Myocyte (in vitro differentiated cells): ENCODE measurements at places on chromosomes 12 and 14.
A peak's percentile ranks its signal among the peaks of the same experiment; 100 is the strongest.

DNA sequence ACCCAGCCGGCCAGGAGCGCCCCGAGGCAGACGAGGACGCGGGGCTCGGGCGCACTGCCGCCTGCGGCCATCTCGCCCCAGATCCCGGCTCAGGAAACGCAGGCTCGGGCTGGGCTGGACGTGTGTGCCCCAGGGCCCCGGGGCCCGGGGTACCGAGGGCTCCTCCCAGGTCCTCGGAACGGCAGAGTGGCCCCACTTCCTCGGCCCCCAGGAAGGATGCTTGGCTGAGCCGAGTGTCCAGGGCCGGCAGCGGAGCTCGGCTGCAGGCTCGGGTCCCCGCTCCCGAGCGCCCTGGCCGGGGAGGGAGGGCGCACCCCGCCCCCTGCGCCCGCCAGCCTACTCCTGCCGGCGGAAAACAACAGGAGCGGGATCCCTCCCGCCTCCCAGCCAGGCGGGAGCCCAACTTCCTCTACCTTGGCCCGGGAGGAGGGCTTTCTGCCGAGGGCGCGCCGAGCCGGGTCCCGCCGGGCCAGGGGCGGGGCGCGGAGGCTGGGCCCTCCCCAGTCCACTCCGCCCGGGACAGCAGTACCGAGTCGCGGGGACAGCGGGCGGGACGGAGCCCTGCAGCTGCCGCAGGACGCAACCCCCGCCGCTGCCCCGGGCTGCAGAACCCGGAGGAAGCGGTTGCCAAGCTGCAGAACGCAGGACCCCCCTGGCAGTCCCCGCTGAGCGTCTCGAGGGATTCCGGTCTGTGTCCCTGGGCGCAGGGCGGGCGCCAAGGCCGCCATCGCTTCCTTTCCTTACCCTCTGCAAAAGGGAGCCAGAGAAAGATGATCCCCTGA, at the start of gene VSIG10:
Gene VSIG10 (minus strand): TSS at position 411 of the 782 bp plus-strand sequence. CDS start 340 bp downstream, at position 71.
- peak; percentile 70 for DNase-seq

DNA sequence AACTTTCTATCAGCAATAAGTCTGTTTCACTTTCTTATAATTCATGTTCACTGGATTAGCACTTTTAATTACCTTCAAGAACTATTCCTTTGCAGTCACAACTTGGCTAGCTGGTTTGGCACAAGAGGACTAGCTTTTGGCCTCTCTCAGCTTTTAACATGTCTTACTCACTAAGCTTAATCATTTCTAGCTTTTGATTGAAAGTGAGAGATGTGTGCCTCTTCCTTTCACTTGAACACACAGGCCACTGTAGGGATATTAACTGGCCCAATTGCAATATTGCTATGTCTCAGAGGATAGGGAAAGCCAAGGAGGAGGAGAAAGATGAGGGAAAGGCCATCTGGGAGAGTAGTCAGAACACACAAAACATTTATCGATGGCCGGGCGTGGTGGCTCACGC, 92.7 kb downstream of the PRICKLE1 start:
- DNase-seq = no peak

- DNase-seq = no peak
These were observed 8.8 kb upstream of the HEBP1 start for GRCh38 chr12:13008741-13009380.

- DNase-seq = no peak
These were observed 242.3 kb downstream of the CCER1 start for GRCh38 chr12:90712671-90713070.

DNA sequence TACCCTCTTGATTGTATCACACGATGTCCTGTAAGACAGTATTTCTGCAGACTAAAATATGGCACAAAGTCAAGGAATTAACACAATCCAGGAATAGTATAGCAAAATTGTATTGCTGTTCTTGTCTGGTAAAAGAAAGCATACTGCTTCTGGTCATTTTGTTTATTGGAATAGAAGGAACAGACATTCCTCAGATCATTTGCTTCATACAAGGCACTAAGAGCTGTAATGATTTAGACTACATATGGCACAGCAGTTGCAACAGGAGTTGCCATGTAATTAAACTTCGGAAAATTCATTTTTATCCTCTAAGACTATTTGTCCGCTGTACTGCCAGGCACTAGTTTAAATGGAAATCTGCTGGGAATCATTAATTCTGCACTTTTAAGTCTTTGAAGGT, 7.6 kb upstream of the KERA start:
- no peak for DNase-seq

DNA sequence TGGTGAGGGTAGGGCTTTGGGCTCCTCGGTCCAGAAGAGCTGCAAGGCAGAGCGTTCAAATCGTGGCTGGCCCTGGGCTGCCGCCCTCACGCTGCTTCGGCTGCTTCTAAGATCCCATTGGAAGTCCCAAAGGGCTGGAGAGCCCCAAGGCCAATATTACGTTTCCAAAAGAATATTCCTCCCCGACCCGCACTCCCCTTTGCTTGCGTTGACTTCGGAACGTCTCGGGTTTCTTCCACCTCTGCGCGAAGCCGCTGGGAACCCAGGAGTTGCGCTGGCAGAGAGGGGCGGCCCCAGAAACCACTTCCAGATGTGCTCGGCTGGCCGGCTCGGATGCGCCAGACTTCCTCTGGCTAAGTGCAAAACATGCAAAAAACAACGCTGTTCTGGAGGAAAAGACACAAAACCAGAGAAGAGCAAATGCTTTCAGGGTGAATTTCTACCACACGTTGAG, at the start of gene GLT8D2:
Gene GLT8D2 (minus strand): TSS at position 285 of the 454 bp plus-strand sequence. CDS start 30,539 bp downstream, outside the sequence.
- DNase-seq = peak; percentile 67

DNA sequence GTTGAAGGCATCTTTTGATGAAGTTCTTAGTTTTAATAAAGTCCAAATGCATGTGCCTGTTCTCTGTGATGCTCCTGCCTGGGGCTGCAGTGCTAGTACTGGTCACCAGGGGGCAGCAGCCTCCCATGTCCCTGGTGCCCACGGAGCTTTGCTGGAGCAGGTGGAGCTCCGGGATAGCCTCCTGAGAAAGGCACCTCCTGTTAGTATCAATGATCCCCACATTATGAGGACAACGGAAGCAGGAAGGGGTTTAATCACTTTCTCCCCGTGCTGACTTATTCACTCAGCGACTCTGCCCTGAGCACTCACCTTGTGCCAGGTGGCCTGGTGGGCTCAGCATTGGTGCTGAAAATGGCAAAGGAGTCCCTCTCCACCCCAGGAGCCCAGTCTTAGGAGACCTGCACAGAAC, 123.0 kb upstream of the PZP start:
- peak; percentile 62 for DNase-seq

DNA sequence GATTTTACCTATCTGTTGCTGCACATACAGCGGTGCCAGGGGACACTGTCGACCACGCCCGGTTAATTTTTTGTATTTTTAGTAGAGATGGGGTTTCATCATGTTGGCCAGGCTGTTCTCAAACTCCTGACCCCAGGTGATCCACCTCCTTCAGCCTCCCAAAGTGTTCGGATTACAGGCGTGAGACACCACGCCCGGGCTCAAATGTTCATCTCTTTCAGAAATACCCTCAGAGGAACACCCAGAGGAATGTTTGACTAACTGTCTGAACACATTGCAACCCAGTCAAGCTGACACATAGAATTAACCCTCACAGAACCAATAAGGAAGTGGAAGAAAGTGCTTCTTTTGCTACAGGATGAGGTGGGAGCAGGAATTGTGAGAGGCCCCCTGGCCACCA, 15.0 kb upstream of the ETFBKMT start:
- no peak for DNase-seq

DNA sequence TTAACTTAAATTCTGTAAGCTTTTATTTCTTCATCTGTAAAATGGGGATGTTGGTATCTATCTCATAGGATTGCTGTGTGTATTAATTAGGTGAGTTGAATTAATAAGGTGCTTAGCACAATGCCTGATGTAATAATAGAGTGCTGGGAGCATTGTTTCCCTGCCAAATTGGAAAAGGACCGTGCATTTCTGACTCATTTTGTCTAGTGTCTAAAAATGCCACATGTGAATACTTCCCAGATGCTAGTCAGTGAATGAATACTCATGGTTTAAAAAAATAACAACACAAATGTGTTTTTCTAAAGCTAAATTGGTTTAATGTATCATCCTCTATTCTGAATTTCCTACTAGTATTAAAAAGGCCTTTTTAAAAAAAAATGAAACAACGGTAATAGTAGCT, 45.4 kb upstream of the NEDD1 start:
- DNase-seq = peak; percentile 38

DNA sequence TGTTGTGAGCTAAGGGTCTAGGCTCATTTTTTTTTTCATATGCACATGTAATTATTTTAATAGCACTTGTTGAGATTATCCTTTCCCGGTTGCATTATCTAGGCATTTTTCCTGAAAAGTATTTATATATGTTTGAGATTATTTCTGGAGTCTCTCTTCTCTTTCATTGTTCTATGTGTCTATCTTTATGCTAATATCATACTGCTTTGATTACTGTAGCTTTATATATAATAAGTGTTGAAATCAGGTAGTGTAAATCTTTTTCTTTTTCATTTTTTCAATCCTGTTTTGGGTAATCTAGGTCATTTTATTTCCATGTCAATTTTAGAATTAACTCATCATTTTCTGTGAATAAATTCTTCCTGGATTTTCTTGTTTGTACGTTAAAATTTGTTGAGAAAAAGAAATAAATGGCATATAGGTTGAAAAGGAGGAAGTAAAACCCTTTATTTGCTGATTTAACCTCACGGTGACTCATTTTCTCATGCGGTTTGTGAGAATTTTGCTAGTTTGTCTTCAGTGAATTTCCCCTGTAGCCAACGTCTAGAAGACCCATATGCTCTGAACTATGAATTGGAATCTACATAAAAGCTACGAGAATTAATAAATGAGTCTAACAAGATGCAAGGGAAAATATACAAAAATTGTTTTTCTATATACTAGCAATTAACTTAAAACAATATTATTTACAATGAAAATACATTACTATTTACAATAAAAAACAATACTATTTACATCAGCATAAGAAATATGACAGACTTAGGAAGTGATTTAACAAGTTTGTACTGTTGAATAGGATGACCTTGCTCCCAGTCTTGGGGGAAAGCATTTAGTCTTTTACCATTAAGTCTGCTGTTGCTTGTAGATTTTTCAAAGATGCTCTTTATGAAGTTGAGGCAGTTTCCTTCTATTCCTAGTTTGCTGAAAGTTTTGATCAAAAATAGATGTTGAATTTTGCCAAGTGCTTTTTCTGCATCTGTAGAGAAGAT, 105.0 kb downstream of the SNAPC1 start:
- DNase-seq = no peak

DNA sequence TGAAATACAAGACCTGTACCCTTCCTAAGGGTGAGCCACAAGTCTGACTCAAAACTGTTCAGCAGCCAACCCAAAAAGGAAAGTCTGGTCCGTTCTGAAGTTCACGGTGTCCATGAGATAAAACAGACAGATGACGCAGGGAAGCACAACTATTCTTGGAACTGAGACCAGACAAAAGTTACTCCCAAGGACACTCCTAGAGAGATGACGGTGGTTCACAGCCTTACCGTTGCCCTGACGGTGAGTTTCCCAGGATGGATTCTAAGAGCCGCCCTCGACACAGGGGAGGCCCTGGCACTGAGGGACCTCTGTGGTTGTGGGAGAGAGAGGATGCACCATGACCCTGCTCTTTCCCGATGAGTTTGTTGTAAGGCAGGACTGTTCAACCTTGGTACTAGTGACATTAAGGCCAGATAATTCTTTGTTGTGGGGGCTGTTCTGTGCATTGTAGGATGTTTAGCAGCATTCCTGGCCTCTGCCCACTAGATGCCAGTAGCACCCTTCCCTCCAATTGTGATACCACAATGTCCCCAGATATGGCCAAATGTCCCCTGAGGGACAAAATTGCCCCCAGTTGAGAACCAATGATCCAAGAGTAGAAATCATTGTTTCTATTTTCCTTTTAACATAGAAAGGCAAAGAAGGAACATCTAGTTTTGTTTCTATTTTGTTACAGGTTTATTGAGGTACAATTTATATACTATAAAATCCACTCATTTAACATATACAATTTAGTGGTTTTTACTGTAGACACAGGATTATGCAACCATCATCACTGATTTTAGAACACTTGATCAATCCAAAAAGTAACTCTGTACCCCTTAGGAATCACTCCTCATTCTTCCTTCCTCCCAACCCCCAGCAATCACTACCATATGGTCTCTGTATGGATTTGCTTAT, 23.0 kb downstream of the OR10P1 start:
- DNase-seq = peak; percentile 68

DNA sequence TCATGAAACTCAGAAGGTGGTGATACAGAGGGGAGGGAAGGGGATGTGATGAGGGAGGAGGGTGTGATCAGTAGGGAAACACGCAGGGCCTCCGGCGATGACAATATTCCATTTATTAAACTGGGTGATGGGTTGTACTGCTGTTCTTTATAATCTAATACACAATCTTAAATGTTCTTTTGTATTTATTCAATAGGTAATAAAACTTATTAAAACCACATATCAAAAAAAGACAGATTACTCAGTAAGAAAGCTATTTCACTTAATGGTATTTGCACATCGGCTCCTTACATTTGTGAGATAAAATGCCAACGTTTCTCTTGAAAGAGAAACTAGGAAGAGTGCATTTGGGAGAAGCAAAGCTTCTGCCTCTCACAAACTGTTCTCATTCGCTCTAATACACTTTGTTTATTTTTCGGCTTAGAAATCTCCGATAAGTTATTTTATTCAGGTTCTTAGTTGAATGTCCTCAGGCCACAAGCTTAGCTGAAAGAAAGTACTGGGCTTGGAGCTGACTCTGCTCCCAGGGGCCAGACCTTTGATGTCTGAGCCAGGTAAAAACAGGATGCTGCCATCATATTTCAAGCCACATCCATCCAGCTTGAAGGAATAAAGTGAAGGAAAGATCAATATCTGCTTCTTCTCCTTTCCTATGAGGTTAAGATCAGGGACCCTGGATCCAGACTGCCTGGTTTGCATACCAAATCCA, 17.5 kb downstream of the STON2 start:
- no peak for DNase-seq

DNA sequence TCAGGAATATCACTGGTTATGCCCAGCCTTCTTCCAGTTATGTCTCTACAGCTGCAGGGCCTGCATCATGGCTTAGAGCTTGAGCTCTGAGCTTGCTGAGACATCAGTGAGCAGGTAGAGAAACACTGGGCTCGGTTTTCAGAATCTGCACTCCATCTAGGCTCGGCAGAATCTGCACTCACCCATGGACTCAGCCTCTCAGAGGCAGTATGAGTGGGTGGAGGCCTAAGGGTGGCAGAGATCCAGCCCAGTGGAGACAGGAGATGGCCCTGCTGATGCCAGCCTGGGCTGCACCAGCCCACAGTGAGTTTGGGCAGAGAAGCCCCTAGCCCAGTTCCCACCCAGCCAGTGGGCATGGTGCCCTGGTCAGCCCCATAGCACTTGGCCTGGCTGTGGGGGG, 12.8 kb downstream of the KRT80 start:
- peak; percentile 59 for DNase-seq

GRCh38 chr14:36091096-36091495, 85.4 kb downstream of the PTCSC3 start:
- peak; percentile 83 for DNase-seq
